Fibroblast of skin of left quadriceps (primary cell): ENCODE measurements at places on chromosomes 1 and 21.

DNA sequence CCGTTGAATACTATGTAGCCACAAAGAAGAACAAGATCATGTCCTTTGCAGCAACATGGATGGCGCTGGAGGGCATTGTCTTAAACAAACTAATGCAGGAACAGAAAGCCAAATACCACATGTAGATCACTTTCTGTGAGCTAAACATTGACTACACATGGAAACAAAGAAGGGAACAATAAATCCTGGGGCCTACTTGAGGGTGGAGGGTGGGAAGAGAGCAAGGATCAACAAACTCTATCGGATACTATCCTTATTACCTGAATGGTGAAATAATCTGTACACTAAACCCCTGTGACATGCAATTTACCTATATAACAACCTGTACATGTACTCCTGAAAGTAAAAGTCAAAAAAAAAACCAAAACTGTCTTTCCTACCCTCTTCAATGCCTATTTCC lies 40.8 kb upstream of the CD55 start:
- no peak for DNase-seq

DNA sequence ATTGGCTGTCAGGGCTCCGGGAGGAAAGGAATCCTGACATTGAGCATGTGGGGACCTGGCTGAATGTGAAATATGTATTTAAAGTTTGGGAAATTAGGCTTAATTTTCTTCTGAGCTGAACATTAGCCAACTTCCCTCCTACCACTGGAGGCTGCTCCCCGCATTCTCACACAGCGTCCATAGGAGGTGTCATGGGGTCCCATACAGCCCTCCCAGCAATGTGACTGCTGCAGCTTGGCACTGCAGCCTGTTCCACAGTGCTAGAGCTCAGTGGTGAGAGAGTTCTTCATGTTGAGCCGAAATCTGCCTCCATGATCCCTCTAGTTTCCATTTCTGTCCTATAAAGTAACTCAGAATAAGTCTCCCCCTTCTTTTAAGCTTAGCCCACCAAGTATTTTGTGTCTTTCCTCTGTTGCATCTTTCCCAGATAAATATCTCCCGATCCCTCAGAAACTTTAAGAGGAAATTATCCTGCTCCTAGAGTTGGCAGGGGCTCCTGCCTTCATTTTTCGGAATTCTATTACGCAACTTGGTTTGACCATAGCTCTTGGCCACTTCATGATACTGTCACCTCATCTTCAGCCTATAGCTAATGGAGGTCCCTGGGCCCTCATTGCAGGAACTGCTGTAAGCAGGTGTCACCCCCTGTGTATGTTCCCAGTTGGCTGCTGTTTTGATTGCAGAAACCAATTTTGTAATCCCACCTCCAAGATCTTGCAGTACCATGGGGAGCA lies 2.0 kb downstream of the FCRL6 start:
- no peak for DNase-seq

DNA sequence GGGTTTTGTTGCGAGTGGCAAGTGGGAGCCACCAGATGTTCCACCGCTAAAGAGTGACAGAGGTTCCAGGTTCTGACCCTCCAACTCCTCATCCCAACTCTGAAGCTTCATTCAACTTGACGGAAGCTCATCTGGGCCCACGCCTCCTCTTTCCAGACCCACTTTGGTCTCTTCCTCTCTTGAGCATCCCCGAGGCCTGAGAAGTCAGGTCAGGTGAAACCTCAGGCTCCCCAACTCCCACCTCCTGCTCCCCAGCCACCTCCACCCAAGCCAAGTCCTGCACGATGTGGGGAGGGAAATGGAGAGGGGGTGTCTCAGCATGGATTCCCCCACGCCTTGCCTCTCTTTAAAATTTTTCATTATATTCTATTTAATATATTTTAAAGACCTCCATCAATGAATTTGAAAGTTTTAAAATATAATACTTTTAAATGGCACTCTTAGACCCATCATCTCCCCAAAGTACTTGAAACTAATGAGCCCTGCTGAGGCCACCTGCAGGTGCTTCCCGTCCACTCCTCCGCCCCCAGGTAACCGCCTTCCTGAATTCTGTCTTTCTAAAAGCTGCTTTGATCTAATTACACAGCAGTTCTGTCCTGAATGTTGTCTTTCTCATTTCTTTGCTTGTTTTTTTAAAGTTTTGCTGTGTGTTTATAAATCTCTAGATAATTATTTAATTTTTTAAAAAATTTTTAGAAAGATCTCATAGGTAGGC lies 238.1 kb downstream of the KAZN start:
- DNase-seq: no peak

DNA sequence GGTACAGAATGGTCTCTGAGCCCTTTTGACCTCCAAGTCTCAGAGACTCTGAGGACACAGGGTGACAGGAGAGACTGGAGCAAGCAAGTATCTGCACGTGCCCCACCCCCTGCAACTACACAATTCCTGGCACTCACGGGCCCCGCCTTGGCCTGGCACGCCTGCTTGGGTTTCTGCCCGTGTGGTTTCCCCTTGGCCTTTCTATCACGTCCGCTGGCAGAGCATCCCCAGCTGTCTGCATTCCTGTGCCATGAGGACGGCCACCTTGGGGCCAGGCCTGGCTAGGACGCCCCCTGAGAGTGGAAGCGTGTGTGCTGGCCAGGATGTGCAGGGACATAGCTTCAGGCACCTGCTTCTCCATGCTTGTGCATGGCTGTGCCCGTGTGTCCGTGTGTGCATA lies 14.3 kb upstream of the EDN2 start:
- DNase-seq: no peak

GRCh38 chr1:214958486-214958885 lies 124.1 kb upstream of the KCNK2 start:
- no peak for DNase-seq
